Hepatocyte (in vitro differentiated cells): ENCODE measurements at places on chromosomes 16 and 17.

DNA sequence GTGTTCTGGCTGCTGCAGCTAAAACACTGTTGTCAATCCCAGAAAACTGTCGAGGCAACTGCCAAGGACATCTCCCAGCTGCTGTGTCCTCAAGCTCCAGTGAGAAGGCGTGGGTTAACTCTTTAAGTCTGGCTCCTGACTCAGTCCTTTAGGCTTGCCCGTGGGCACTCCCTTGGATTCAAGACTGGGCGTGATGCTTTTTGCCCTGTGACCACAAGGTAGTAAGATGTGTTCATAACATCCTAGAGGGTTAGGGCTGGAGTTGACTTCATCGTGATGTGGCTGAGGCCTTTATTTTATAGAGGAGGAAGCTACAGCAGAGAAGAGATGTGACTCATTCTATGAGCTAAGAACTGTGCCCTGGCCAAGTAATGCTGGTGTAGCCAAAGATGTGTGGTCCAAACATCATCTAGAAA, 50.9 kb upstream of the TEKT3 start:
- no peak for DNase-seq

DNA sequence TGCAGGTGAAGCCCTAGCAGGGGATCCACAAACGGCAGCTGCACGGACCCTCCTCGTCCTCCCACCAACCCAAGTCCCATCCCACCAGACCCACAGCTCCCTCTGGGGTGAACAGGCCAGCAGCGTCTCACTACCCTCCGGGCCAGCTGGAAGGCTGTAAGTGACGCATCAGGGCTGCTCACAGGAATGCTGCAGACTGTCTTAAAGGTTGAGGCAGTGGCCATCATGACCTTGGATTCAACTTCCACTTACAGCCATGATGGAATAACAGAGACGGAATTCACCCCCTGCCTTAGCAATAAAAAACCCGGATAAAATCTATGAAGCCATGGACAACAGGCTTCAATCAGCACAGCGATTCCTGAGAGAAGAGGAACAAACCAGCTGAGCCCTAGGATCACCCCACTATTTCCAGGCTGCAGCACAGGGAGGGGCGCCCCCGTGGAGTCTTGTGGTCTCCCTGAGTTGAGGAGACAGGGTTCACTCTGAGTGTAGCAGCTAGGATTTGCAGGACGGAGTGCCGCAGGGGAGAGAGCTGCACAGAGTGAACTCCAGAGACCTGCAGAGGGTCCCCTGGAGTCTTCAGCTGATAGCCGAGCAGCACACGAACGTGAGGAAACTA, 10.5 kb downstream of the FAM83G start:
- DNase-seq, result no peak

- DNase-seq, result no peak
Measured at GRCh38 chr16:74999219-74999608, 390 bp downstream of the ZNRF1 start.

DNA sequence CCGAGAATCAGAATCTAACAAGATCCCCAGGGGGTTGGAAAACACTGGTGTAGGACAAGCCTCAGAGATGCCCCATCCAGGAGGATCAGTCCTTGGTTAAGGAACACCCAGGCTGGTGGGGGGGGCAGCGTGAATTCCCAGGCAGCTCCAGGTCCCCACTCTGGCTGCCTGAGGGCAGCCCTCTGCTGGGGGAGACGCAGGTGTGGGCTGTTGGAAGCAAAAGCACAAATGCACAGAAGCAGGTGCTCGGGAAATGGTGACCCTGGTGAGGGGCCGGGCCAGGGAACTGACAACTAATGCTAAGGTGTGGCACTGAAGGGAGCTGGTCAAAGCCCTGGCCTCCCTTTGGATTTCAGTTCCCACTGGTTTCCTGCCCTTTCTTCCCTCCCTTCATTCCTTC, 140.8 kb upstream of the CDH5 start:
- DNase-seq, result no peak

GRCh38 chr16:83100679-83101078, 473.9 kb downstream of the CDH13 start:
- no peak for DNase-seq

DNA sequence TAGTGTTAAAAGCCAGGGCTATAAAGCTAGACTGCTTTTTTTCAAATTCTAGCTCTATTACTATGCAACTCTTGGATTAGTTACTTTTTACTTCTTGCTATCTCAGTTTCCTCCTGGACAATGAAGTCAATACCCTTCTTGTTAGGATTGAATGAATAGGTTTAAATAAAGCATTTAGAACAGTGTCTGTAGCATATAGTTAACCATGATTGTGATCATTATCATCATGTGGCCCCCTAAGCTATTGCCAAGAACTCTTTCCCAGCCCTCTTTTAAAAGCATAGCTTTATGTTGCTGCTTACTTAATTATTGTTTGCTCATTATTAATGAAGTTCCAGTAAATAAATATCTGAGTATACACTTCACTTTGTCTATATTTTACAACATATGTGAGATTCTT, 4.5 kb downstream of the VMP1 start:
- DNase-seq, result no peak

DNA sequence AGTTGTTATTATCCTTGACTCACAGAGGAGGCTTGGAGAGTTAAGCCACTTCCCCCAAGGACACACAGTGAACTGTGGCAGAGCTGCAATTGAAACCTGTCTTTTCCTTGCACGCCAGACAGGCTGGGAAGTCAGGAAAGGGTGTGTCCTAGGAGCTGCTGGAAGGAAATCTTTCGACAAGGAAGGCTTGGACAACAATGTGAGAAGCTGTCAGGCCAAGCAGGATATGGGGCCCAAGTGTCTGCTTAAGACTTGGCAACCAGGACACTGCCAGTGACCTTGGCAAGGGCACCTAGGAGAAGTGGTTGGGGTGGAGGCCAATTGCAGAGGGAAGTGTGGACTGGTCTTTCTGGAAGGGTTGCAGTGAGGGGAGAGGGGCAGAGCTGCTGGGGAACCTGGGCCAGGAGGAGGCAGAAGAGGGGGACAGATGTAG, 2.1 kb upstream of the CAMKK1 start:
- DNase-seq, result peak; percentile 81

DNA sequence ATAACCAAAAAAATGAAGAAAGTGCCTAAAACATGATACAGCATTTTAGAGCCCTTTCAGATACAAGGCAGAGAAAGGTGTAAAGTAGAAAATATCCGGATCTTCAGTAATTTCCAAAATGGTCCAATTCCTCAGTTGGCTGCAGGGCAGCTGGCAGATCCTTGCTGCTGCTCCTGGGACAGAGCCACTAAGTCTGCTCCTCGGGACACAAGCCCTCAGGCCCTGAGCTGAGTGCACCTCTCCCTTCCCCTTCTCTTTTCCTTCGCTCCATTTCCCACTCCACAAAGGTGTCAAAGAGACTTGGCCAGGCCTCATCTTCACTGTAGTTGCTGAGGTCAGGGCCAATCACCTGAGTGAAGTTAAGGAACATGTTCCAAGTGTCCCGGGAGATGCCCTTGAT, 40.5 kb downstream of the DCUN1D3 start:
- no peak for DNase-seq

DNA sequence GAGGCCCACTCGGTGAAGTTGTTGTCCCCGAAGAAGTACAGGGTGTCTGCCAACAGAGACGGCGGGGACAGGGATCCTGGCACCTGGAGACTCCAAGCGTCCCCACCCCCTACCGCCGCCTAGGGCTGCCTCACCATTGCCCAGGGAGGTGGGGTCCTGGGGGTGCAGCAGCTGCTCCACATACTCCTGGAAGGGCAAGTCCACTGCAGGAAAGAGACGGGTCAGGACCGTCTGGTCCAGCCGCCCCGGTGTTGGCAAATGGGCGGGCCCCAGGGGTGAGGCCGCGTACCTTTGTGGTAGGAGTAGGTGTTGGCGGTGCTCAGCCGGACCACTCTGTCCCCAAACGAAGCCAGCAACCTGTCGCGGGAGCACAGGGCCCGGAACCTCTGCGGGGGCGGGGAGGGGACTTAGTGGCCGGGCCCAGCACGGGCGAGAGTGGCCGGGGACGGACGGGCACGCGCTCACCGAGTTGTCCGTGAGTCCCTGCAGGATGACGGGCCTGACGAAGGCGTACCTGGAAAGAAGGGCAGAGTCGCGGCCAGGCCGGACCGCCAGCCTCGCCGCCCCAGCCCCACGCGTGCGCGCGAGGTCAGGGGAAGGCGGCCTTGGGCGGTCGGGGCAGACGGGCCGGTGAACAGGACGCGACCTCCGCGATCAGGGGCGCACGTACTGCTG, 601 bp downstream of the JMJD8 start:
- peak; percentile 43 for DNase-seq

DNA sequence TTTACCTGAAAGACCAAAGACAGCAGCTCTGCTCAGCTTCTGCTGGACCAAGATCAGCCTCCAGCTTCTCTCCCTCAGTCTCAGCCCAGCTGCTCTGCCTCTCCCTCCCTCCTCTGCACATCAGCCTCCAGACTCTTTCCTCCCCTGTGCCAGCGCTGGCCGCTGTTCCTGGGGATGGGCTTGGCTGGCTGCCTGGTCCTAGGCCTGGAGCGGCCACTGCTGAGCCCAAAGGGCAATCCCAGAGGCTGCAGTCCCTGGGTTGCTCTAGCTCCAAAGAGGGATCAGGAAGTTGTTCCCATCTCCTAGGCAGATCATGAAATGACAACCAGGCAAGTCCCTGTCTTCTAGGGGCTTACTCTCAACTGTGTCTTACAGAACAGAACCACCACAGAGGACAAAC, 31.3 kb downstream of the DCUN1D3 start:
- peak; percentile 45 for DNase-seq

DNA sequence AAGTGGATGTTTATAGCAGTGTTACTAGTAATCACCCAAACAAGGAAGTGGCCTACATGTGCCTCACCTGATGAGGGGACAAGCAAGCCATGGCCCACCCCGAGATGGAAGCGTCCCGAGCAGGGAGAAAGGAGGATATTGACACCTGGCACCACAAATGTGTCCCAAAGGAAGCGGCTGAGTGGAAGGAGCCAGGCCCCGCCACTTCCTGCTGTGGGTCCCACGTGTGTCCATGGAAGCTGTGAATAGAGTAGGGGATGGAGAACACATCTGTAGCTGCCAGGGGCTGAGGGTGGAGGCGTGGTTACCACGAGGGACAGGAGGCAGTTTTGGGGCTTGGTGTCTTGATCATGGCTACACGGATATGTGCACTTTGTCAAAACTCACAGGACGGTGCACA, 49.2 kb downstream of the KCNJ12 start:
- no peak for DNase-seq

- peak; percentile 9 for DNase-seq
Measured at GRCh38 chr16:26795184-26795583, 271.5 kb upstream of the C16orf82 start.

GRCh38 chr16:72367851-72368250, 195.9 kb upstream of the PMFBP1 start:
- DNase-seq, result no peak

DNA sequence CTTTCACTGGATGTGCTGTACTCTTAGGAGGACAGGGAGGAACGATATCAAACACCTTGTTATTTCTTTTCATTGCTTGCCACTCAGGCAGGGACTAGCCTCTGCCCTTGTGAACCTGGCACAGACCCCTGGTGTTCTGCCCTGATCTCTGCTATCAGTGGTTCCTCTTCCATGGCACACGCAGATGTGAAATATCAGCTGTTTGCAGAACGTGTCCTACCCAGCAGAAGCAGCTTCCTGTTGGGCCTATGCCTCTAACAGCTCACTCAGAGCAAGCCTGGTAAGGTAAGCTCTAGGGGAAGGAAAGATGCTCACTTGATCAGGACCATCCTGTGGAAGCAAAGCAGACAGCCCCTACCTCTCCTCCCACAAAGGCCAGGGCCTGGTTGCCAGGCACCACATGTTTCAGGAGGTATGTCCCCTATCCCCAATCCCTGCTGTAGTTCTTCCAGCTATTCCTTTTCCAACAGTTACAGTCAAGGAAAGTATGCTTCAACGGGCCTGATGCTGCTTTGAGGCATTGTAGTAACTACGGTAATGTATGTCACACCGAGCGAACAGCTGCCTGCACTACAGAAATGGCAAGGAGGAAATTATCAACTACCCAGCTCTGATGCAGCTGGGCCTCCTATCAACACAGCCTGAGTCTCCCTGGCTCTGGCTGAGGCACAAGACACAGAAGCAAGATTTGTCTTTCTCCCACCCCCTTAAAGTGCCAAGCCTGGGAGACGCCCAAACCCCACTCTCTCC, 41.3 kb upstream of the GFOD2 start:
- DNase-seq, result no peak

- peak; percentile 65 for DNase-seq
Measured at GRCh38 chr17:58317421-58318064, 11.1 kb downstream of the TSPOAP1 start.

- DNase-seq, result no peak
Measured at GRCh38 chr17:7283471-7284216, 2.1 kb downstream of the SLC2A4 start.

GRCh38 chr16:10312784-10313724, 72.8 kb upstream of the ATF7IP2 start:
- no peak for DNase-seq

DNA sequence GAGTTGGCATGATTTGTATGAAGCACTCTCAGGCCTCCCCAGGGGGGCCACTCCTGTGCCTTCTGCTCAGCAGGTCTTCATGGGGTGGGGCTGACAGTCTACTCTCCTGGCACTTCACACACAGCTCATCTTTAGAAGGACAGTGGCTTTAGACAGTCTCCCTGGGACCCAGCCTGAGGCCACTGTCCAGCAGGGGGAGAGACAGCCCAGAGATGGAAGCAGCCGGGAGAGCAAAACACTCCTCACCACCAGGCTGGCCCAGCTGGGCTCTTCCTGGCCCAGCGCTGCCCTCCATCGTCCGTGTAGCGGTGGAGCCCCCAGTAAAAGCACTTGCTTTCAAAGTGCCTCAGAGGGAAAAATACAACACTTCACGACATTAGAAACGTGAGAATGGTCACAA, 62.0 kb upstream of the CRHR1 start:
- DNase-seq, result peak; percentile 23

- DNase-seq, result peak; percentile 1
Measured at GRCh38 chr16:66264311-66265047, 102.0 kb upstream of the CDH5 start.

- DNase-seq, result no peak
Measured at GRCh38 chr16:52405441-52405840, 141.5 kb downstream of the TOX3 start.
